ENCODE measurements at places on chromosomes 6 and 20.

- DNase-seq: no peak
Observed at GRCh38 chr6:49570474-49571079, 20.1 kb downstream of the C6orf141 start.

DNA sequence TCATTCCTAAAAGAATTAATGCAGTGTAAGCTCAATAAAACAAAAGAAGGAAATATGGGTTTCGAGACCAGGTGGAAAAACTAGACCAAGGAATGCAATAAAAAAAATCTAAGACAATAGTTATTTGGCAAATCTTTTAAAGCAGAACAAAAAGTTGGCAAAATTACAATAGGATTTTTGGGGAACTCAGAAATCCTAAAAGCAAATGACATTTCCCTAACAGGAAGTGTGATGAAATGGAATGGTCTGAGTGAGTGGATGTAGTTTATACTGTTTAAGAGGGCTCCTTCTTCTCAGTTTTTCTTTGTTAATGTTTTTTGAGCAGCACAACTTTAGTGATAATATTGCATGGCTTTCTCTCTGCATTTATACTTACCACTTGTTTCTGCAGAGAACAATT, 190.0 kb downstream of the PLCB4 start:
- no peak for DNase-seq

- no peak for DNase-seq
Observed at GRCh38 chr6:24489470-24489869, at the start of gene GPLD1. Gene GPLD1, minus strand, starts transcription at chr6:24489578. Its CDS starts 67 bp downstream, at chr6:24489511.

GRCh38 chr20:36969051-36969450, 17.5 kb upstream of the SAMHD1 start:
- no peak for DNase-seq

DNA sequence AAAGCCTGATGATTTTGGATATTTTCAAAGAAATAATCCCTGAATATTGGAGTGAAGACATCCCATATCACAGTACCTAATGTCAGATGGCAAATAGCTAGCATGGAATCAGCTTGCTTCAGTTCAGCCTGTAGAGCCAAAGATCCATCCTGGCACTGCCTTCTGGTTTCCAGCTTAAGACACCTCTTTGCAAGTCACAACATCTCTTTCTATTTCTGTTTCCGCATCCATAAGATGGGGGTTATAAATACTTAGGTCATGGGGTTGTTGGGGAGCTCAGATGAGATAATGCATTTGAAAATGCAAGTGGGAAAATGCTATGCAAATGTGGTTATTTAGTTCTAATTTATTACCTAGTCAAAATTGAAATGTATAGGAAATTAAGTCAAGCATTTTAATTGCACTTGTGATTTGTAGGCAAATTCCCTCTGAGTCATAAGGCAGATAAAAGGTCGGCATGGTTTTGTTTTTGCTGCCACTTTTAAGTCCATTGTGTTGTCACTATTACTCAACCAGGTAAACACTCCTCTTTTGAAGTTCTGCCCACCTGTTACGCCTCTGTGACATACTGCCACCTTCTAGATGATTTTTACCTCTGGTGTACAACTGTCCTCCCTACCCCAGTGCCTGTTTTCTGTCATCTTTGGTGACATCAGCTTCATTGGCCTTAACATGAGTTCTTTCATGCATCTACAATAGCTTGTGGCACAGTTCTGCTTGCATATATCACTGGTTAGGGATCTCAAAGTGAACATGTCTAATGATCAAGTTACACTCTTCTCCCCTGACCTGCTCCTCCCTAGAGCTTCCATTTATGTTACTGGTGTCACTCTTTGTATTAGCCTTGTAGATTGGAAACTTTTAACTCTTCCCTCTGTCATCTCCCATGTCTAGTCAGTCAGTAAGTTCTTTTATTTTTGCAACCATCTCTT, 96.6 kb downstream of the CDKAL1 start:
- DNase-seq: peak; percentile 15

GRCh38 chr6:145878591-145879295, 64.1 kb upstream of the FBXO30 start:
- DNase-seq: no peak

- DNase-seq: peak; percentile 93
Observed at GRCh38 chr6:13762611-13763441, 51.2 kb upstream of the RANBP9 start.

DNA sequence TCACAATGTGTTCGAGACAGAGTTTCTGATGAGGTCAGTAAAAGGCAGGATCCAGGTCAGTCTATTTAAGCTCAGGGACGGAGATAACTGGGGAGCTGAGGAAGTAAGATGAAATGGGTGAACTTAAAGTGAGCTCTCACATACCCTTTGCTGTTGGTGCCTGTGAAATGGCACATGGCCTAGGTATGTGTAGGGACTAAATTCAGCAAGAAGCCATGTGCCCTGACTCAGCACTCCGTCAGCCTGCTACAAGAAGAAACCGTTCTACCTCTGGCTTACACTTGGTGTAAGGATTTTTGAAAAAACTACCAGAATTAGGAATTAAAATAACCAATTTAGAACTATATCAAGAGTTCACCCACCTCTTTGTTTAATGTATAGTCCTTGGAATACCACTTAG, 41.1 kb upstream of the TRDN start:
- DNase-seq: no peak

- DNase-seq: no peak
Observed at GRCh38 chr6:1983850-1984249, 261.6 kb downstream of the GMDS start.

GRCh38 chr6:118562248-118562647, 14.2 kb downstream of the PLN start:
- no peak for DNase-seq

DNA sequence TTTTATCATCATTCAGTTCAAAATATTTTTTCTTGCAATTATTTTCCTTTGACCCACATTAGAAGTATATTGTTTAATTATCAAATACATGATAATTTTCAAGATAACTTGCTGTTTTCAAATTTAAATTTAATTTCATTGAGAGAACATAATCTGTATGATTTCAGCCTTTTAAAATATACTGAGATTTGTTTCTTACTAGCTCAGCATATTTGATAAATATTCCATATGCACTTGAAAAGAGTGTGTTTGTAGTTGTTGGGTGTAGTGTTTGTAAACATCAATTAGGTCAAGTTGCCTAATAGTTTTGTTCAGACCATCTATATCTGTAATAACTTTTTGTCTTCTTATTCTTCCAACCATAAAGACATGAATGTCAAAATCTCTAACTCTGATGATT, 19.0 kb upstream of the RFX6 start:
- no peak for DNase-seq

- DNase-seq: peak; percentile 40
Observed at GRCh38 chr20:58308680-58309527, 611 bp upstream of the RAB22A start.

DNA sequence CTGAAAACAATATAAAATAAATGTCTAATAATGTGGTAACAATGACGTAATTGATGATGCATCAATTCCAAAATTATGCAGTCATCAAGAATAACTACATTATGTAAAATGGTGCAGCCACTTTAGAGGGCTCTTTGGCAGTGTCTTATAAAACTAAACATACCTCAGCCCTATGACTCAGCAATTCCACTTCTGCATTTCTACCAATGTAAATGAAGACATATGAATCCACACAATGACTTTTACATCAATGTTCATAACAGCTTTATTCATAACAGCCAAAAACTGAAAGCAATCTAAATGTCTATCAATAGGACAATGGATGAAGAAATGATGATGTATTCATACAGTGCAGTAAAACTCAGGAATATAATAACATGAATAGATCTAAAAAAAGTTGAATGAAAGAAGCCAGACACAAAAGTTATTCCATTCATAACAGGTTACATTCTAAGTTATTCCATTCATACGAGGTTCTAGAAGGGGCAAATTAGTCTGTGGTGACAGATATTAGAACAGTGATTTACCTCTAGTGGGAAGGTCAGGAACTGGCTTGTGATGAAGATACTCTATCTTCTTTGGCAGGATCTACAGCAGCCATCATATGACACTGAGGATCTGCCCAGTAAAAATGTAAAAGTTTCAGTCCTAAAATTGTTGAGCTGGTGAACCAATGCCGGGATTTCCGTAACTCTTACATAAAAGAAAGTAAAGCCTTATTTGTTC, 396.1 kb downstream of the PLCB1 start:
- peak; percentile 3 for DNase-seq

- peak; percentile 30 for DNase-seq
Observed at GRCh38 chr6:73285674-73286283, 22.8 kb upstream of the KHDC1 start.

DNA sequence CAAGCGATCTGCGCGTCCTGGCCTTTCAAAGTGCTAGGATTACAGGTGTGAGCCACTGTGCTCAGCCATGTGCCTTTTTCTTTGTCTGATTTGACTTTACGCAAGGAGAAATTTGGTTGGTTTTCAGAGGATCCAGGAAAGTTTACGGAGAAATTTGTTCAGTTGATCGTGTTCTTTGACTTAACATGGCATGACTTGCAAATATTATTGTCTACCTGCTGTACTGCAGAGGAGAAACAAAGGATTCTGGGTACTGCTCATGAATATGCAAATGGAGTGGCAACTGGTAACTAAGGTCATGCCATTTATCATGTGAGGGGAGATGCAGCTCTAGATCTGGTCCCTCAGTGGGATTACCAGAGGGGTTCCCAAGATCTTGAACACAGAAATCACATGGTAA, 68.8 kb upstream of the CHD6 start:
- DNase-seq: no peak

- no peak for DNase-seq
Observed at GRCh38 chr20:52012079-52012478, 179.5 kb downstream of the ZFP64 start.

GRCh38 chr6:119716668-119717270, 367.2 kb upstream of the MAN1A1 start:
- no peak for DNase-seq

DNA sequence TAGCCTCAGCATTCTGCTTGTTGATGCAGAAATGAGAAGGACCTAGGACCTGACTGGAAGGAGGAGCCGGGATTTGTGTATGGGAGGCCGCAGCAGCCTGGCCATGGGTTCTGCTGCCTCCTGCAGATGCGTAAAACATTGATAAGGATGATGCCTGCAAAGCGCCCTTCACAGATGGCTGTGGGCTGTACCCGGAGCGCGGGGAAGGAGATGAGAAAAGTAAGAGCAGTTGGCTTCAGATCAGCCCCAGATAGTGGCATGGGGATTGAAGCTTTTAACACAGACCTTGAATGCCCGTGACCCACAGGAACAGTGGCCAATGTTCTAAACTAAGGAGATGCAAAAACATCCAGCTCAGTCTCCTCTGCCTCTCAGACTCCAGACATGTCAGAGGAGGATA, 136.4 kb upstream of the KCNG1 start:
- DNase-seq: no peak

DNA sequence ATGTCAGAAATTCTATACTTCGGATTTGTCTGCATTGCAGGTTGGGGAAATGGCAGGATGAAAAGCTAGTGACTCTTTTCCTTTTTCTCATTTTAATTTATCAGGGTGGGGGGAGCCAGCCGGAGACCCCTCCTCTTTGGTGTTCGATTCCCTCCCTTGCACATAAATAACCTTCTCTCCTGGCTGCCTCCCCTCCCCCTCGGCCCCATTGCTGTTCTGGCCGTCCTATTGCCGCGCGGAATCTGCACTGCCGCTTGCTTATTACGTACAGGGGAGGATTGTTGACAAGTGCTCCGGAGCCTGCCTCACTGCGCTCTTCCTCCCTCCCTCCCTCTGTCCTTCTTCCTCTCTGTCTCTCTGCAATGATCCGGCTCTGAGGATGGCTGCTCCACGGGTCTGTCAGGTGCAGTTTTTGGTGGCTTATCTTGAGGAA, 154.7 kb downstream of the JARID2 start:
- DNase-seq: no peak

- no peak for DNase-seq
Observed at GRCh38 chr6:87794922-87795885, 93.2 kb upstream of the AKIRIN2 start.

- no peak for DNase-seq
Observed at GRCh38 chr20:43676368-43676767, 9.5 kb downstream of the MYBL2 start.

- peak; percentile 78 for DNase-seq
Observed at GRCh38 chr6:26576929-26577719, 19.6 kb upstream of the ABT1 start.

DNA sequence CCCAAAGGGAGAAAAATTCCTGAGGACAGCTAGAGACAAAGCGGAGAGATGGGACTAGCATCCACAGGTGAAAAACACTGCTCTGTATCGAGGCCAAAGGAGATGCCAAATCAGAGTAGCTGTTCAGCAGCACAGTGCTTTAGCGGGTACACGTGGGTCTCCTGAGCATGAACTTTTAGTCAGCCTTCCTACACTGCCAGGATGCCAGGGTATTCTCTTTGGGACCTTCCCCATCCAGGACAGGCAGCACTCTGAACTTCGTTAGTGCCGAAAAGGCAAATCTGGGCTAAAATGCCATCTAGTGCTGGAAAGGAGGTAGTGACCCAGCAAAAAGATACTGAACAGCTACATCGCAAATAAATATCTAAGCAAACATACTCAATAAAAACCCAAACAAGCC, 64.9 kb downstream of the C6orf58 start:
- DNase-seq: peak; percentile 20

GRCh38 chr6:167706313-167707109, 120.2 kb upstream of the AFDN start:
- DNase-seq: no peak

- DNase-seq: peak; percentile 77
Observed at GRCh38 chr6:53112871-53113270, 35.8 kb downstream of the GCM1 start.

DNA sequence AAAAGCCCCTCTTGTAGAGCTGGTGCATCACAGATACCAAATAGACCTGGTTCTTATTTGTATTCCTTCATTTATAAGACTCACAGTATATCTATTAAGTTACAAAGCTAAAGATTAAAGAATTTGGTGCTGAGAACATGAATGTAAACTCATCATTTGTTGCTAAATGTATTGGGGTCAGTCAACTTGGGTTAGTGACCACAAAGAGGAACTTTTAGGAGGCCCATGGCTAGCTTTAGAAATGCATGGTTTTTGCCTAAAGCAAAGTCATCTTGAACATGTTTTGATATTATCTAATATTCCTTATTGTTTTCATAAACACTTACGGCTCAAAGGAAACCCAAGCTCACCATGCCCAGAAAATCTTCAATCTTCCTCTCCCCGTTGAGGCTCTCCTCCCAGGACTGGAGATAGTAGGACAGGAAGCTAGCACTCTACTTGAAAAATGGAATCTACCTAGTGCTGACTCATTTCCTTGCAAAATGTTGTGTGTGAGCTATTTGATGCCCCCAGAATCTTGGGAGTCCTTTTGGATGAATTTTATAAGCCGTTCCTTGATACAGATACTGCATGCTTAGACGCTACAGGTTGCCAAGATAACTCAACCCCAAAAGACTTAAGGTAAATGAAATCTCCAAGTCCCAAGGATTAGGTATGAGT, 121.4 kb downstream of the BMP2 start:
- DNase-seq: no peak

DNA sequence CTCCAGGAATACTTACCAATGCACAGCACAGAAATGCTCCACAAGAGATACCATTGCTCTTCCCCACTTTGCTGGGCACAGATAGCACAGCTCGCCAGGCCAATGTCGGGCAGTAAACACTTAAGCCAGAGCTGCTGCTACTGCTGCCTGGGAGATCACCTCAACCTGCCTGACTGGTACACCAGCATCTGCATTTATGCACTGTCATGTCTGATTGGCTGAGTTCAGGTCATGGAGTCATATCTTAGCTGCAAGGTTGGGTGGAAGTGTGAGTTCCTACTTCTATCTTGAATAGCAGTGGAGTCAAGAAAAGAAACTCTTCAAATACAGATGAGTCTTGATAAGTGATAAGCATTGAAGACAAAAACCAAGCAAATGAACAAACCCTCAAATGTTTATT, 10.9 kb upstream of the ADGRF4 start:
- DNase-seq: no peak

- no peak for DNase-seq
Observed at GRCh38 chr6:39911513-39912125, 22.6 kb downstream of the MOCS1 start.
